Stimulated activated naive CD8-positive, alpha-beta T cell treated with anti-CD3 and anti-CD28 coated beads, Interleukin-15, Interleukin-2, amounts not matched to agents 100 U/mL and 50 U/mL, for 24 hours (primary cell): ENCODE measurements at places on chromosomes 1 and 21.
A peak's percentile ranks its signal among the peaks of the same experiment; 100 is the strongest.

DNA sequence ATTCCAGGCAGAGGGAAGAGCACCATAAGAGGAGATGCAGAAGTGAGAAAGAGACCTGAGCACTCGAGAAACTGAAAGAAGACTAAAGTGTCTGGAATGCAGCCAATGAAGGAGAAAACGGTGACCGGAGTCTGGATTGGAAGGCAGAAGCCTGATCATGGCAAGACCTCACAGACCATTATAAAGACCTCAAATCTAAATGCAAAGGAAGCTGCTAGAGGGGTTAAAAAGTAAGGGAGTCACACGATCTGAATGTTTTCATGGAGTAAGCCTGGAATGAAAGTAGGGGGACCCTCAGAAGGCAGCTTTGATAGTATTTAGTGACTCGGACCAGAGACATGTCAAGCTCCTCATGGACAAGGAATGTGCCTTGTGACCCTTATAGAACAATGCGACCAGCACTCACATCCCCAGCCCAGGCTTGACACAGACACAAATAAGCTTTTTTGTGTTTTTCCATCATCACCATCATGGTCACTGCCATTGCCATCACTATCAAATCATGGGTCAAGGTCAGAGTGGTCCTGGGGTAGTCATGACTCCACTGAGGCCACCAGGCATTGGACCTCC lies 183.6 kb downstream of the SEC16B start:
- no peak for DNase-seq

DNA sequence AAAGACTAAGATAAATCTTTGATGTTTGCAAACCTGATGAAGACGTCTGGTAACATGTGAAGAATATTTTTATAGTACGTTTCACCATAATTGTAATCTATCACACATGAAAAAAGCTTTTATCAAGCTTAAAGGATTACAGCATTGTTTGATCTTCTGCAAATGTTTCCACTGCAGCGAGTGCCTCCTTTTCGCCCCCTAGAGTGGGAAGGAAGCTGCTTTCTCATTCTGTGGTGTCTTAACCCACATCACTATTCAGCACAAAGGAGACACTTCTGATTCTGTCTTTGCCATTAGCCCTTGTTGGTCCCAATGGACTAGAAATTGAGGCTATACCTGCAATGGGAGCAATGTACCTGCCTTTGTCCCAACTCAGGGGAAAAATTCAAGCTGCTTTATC lies 46.0 kb upstream of the IL12RB2 start:
- no peak for DNase-seq

GRCh38 chr1:94622757-94623156 lies 81.2 kb upstream of the F3 start:
- DNase-seq: no peak

- peak; percentile 50 for DNase-seq
Observed at GRCh38 chr1:66436378-66437135, 97.4 kb upstream of the SGIP1 start.

DNA sequence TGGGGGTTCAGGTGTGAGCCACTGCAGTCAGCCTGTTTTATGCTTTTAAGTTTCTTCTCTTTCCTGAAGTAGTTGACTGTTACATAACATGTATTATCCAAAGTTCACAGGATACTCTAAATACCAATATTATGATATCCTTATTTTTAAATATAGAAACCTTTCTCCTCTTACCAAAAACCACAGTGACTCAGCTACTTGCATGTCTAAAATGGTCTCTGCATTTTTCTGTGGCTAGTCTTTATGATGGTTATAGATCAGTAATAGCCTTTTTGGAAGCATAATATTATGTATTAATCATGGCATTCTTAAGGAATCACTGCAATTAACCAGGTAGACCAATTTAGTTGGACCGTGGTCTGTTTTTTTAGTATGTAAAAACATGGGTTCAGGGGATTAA lies 210.8 kb upstream of the CACYBP start:
- no peak for DNase-seq

- DNase-seq: no peak
Observed at GRCh38 chr1:196680107-196680506, 28.3 kb downstream of the CFH start.
